ENCODE measurements at places on chromosomes 3 and 15. TPM values are rescaled to one million over a fixed set of nuclear protein-coding genes. Genes with fewer than 3 reads are reported as not detected.

DNA sequence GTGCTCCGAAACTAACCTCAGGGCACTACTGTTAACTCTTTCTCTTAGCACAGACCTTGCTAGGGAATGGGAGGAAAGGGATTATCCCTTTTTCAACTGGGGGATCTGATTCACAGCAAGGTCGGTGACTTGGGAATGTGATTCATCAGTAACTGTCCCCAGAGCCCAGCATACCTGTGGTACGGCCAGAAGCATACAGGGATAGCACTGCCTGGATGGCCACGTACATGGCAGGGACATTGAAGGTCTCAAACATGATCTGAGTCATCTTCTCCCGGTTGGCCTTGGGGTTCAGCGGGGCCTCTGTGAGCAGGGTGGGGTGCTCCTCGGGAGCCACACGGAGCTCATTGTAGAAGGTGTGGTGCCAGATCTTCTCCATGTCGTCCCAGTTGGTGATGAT, 2.3 kb downstream of the ACTC1 start:
- DNase-seq: no peak

DNA sequence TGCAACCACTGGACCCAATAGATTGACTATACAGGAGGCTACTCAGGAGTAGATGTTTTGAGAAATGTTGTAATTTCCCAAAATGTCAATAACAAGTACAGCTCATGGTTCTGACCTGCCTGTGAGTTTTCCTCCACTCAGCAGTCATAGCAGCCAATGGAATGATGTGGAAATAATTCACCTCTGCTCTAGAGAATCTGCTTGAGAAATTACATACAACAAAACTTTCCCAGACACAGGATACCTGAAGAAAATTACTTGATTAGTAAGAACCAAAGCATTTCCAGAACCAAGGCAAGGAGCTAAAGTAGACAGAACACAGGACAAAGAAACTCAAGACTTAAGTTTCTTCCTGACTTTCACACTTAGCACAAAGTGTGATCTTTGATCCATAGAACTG, 218.9 kb upstream of the SETMAR start:
- no peak for DNase-seq

- no peak for DNase-seq
Observed at GRCh38 chr3:181464033-181464694, 247.6 kb upstream of the SOX2 start.

DNA sequence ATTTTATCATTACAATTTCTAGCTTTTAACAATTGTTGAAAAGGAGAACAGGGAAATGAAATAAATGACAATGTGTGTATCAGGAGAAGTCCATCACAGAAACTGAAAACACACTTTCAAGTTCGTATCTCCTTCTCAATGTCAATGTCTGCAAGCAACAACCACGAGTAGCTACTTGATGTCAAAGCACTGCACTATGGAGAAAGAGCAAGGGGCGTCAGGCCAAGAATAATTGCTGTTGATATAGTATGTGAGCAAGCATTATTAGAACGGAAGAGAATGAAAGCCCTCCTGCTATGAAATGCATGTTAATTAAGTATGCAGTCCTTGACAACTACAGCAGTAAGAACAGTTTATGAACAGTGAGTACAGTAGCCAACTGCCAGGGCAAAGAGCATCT, 1250.1 kb downstream of the ZPLD1 start:
- no peak for DNase-seq

GRCh38 chr3:110381992-110382391, 689.6 kb upstream of the NECTIN3 start:
- DNase-seq: no peak

DNA sequence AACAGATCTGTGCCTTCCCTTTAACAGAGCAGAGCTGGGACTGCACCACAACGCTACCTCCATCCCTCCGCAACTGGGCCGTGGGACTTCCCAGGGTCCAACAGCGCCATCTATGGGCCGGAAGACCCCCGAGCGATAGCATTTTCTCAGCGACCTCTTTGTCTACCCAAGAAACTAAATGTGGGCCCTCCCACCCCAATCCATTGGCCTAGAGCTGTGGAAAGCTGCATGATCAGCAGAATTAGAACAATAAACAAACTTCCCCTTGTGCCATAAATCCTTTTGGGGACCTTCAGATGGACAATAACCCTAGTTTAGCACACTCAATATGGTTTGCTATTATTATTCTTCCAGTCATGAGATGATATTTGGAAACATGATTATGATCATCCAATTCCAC, 74.8 kb upstream of the NTRK3 start:
- peak; percentile 72 for DNase-seq

GRCh38 chr15:57667171-57667849, 39.2 kb upstream of the POLR2M start:
- peak; percentile 75 for DNase-seq

GRCh38 chr15:48340111-48340510, 8.9 kb downstream of the DUT start:
- DNase-seq: no peak

DNA sequence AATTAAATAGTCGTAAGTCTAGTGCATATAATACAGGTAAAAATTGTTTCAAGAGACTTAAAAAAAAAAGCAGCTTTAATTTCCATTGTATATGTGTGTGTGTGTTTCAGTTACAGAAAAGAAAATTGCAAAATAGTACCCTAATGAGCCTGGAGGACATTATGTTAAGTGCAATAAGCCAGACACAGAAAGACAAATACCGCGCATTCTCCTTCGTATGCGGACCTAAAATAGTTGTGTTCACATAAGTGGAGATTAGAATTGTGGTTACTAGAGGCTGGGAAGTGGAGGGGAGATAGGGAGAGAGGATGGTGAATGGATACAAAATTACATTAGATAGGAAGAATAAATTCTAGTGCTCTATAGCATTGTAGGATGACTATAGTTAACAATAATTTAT, 3.6 kb downstream of the MESD start:
- DNase-seq: no peak

DNA sequence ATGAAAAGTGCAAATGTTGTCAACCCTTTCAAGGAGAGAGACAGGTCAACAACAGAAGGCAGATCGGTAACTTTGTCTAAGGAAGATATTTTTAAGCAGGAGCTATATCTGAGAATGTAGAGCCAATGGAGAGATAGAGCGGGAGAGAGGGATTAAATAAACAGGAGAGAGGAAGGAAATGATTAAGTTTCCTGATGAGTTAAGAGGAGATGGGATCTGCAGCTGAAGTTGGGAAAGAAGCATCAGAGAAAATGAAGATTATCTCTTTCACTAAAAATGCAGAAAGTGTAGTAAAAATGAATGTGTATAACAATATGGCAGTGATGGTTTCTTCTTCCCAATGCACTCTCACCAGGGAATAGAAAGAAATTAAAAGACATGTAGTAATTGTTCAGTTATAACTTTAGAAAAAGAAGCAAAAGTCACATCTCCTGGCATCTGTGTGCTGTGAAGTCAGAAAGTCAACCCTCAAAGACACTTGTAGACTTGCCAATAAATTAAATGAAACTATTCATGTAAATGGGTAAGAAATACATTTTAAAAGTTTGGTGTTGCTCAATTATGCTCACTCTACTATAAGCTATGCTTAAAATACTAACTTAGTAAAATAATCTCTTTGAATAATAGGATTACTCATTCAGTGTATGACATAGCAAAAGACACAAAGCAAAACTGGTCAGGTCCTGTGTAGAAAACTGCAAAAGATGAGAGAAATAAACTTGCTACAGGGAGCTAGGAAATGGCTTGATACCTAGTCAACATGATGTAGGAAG, 264.6 kb downstream of the ZIC4 start:
- DNase-seq: no peak

The SLC9A9 gene
- polyA plus RNA-seq: 0.30 TPM

The SLC22A13 gene
- 0.08 TPM for polyA plus RNA-seq

DNA sequence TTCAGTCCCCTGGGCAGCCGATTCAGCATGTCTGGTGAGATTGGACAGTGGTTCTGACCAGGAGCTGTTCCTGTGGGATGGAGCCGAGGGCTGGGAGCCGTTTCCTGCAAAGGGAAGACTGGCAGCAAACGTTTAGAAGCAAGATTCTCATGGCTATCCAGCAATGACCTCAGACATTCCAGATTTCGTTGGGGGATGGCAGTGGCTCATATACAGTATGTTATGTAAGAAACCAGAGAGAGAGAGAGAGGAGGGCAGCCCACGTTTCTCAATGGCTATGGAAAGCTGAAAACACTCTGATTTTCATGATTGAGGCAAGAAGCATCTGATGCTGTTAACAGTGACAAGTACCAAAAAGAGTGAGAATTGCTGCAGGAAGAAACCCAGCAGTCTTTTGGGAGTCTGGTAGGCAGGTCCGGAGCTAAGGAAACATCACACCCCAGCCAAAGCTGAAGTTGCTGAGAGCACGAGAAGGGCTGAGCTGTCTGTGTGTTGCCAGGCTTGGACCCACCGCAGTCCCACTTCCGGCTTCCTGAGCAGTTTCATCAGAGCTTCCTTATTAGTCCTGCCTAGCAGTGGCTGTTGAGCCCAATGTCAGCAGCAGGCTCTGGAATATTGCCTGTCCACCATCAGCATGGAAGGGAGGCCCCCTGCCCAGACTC, 25.6 kb upstream of the VPS8 start:
- DNase-seq: no peak

DNA sequence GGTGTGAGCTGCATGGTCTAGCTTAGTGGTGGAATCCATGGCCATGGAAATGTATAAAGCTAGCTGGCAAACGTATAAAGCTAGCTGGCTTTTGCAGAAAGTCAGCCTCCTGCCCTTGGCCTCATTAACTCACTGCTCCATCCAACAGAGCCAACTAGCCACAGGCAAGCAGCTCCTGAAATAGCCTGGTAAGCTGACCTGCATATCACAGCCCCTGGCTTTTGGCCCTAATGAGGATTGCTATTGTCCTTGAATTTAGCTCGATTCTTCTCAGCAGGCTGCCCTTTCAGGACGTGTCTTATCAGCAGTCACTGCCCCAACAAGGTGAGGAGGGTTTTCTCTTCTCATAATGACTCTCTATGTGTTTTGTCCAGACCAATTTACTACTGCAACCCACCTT, 446.8 kb downstream of the WDR72 start:
- no peak for DNase-seq

- no peak for DNase-seq
Observed at GRCh38 chr3:135762188-135762856, 203.2 kb upstream of the PPP2R3A start.

The ASB7 gene
- polyA plus RNA-seq: 8.4 TPM

DNA sequence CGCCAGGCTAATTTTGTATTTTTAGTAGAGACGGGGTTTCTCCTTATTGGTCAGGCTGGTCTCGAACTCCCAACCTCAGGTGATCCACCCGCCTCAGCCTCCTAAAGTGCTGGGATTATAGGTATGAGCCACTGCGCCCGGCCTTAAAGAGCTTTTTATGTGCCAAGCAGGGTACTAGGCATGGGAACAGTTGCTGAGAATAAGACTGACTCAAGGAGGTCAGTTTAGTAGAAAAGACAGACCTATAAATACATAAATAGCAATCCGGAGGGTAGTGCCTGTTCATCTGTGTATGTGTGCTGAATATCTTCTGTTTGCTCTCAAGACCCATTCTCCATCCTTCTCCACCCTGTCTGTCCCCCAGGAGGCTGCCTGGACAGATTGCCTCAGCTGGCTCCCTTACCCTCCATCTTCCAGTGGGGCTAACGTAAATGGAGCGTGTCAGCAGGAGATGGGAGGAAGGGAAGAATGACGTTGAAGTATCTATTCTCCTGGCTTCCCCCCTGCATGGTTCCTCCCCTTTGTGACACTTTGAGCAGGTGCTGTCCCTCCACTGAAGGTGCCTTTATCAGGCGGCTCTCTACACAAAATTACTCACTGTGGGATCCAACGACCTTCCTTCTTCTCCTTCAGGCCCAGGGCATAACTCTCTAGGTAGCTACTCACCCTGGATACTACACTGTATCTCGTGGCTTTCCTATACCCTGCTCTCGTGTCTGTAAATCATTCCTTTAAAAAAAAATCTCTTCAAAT, 31.1 kb downstream of the FBXO40 start:
- no peak for DNase-seq

Data from A549 (cell line).